ENCODE measurements at places on chromosomes 1 and 21.

DNA sequence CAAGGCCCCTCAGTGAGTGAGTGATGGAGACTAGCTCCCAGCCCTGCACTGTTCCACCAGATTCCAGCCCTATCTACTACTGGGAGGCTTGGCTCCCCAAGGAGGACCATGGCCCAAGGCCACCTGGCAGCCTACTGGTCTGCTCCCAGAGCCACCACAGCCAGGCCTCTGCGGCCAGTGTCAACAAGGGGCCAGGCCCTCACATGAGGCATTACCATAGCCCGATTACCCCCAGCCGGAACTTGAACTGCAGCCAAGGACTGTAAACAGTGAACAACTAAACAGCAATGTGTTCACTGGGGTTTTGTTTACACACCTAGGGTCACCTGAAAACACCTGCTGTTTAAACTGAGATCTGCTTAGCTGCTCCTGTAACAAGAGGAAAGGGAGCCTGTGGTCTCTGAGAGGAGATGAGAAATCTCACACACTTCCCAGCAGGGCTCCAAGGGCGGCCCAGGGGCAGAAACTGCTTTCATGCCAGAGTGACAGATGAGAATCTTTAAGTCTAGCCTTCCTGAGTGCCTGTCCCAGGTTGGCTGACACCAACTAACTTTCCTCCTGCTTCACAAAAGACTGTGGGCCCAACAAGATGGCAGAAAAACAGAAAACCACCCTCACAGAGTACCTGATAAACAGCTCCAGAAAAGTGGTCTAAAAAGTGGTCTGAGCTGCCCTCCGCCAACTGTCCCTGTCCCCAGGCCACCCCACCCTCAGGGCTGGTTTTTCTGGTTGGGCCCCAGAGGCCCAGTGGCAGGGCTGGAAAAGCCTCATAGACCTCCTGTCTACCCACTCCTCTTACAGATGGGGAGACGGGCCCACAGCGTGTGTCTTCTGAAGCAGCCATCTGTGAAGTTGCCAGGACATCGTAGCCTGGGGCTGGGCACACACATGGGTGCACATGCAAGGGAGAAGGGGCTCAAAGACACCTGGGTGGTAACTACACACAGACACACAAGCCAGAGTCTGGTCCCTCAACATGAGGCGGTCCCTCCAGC lies 28.8 kb downstream of the MEF2D start:
- ATAC-seq, result no peak

DNA sequence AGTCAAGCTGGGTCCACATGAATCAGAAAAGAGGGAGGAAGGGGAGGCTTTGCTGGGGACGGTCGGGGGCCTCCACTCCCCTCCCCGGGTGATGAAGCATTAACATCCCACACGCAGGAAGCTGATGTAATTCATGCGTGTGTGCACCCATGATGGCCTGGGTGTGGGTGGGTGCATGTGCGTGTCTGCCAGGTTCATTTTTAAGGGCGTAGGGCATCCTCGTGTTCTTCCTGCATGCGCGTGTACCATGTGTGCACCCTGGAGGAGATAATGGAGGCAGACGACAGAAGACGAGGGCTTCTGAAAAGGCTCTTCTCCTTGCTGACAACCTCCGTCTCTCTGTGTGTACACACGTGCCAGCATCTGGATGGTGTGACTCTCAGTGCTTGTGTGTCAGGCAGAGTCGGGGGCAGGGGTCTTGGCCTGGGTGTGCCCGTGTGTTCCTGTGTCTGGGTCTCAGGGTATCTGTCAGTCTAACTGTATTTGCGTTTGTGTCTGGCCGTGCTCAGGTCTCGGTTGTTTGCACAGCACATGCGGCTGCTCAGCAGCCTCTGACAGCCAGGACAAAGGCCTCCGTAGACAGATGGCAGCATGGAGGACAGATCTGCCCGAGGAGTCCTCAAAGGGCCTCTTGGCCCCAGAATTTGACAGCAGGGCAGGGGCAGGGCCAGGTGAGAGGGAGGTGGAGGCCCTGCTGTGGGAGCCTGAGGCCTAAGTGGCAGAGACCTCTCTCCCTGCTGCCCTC lies 2.4 kb downstream of the RAP1GAP start:
- ATAC-seq, result no peak

GRCh38 chr1:91402023-91402422 lies 2.6 kb downstream of the HFM1 start:
- ATAC-seq, result no peak

DNA sequence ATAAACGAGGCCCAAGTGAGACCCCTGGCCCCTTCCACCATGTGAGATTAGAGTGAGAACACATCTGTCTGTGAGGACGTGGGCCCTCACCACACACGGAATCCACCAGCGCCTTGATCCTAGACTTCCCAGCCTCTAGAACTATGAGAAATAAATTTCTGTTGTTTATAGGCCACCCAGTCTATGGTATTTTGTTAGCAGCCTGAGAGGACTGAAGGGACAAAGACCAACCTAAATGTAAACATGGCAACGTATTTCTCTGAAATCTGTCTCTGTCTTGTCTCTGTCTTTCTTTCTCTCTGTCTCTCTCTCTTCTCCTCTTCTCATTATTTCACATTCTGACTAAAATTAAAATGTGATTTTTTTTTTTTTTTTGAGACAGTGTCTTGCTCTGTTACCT lies 15.6 kb upstream of the IFI44L start:
- ATAC-seq, result no peak

DNA sequence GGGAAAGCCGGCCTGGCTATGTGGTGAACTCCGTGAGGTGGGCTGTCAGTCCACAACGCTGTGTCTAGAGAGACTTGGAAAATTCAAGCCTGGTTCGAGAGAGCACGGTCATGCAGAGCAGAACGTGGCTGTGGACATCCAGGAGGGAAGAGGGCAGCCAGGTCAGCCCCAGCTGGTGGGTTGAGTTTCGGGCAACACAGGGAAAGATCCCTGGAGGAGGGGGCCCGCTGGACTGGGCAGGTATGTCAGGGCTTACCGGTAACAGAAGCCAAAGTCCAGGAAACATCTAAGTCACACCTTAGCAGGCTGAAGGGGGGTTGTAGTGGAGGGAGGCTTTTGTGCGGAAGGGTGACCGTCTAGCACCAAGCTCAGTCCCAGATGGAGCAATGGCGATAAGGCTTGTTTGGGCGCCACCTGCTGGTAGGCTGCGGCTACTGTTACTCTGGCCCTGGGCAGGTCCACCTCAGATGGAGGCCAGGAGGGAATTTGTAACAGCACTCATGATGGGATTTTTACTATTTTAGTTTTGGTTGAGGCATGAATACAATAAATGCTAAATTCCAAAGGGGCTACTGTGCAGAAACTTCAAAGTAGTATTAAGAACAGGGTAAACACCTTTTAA lies 143.3 kb upstream of the ZNF644 start:
- ATAC-seq, result peak; percentile 100

DNA sequence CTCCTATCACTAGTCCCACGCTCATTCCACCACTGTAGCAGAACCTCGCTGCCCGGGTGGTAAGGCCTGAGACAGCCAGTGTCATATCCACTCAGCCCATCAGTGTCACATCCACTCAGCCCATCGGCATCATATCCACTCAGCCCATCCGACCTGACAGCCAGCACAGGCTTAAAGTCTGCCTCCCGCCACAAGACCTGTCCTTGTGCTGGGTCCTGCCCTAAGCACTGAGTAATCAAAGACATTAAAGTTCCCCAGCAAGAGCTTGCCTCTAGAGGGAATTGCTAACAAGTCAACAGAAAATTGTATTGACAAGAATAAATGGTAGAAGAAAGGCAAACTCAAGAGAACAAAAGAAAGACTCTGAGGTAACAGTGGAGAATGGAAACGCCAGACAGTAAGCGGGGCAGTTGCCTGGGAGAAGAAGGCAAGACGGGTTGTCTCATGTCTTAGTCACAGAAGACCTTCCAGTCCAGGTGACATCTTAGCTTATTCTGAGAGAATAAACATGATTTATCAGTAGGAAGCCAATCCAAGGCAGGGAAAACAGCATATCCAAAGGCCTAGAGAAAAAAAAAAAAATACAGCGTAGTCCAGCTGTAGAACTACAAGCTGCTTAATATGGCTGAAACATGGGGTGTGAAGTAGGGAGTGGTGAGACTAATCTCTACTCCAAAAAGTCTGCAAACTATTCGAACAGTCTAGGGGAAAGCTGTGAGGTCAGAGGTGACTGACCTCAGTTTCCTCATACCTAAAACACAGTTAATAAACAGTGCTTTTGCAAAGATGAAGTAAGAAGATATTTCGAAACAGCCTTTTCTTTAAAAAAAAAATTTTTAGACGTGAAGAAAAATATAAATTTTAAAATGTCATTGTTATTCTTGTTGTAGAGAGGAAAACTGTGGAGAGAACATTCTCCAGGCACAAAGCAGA lies 1.1 kb downstream of the ITLN1 start:
- ATAC-seq, result no peak
